Heart right ventricle (tissue), 16 donors: ENCODE measurements at places on chromosomes 16 and 17. TPM values are rescaled to one million over a fixed set of nuclear protein-coding genes. Genes with fewer than 3 reads are reported as not detected.

Gene ITGA2B
- polyA plus RNA-seq: 1.2 TPM

Gene WDR45B
- 43.8 TPM for polyA plus RNA-seq

Gene ABCC11
- 0.01 TPM for polyA plus RNA-seq

Gene CACNA1H
- polyA plus RNA-seq: 8.7 TPM

Gene CTF1
- 6.5 TPM for polyA plus RNA-seq

DNA sequence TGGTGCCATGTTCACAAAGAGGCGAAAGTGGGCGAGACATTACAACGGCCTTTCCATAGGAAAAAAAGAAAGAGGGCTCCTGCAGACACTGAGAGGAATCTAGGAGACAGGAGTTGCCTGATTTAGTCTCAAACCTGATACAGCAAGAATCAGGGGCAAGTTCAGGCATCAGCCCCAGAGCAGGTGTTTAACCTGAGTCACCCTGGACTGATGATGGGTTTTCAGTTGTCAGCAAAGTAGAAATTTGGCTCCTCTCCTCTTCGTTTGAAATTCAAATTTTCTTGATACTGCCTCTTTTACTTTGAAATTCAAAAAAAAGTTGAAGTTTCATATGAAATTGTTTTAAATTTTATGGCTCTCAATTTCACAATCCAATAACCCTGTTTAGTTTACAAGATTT is 189.5 kb downstream of the ABCC12 start:
- H3K27me3 ChIP-seq: no peaks in the 10 kb centered on the region
- DNase-seq: no peak
- no peaks in the 10 kb centered on the region for H3K36me3 ChIP-seq
- H3K4me1 ChIP-seq: no peaks in the 10 kb centered on the region
- no peak overlapping the region for H3K27ac ChIP-seq

GRCh38 chr17:62656446-62656845 is 29.0 kb downstream of the MRC2 start:
- H3K4me1 ChIP-seq: peaks cover 37% of the 10 kb centered on the region
- H3K4me3 ChIP-seq: no peak overlapping the region
- no peak for DNase-seq

DNA sequence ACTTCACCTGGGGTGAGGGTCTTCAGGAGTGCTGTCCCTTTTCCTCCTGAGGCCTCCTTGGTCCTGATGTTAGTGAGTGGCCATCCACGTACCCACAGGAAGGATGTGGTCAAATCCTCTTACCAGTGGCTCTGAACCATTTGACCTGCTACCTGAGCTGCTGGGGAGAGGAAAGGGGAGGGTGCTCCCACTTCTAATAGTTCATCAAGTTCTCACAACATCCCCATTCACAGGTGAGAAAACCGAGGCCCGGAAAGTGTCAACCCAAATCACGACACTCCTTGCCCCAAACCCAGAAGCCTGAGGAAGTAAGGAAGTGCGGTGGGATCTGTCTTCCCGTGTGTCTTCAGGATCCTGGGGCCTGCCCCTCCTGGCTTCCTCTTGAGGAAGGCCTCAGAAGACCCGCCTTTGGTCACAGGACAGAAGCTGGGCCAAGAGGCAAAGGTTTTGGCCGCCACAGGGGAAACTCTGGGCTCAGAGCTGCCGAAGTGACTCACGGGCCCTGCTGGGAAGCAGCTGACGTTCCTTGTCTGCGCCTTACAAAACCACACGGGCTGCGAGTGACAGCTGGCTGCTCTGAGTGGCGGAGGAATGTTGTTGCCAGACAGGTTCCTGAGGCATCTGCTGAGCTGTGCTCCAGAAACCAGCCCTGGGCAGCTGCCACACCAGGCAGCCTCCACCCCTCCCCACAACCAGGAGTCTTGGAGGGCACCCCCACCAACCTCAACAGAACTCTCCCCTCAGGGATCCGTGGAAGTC is 13.9 kb upstream of the KIFC3 start:
- H3K4me1 ChIP-seq: peaks cover 20% of the 10 kb centered on the region
- no peaks in the 10 kb centered on the region for H3K36me3 ChIP-seq
- no peaks in the 10 kb centered on the region for H3K27me3 ChIP-seq
- H3K27ac ChIP-seq: peak overlapping the region; percentile 85

DNA sequence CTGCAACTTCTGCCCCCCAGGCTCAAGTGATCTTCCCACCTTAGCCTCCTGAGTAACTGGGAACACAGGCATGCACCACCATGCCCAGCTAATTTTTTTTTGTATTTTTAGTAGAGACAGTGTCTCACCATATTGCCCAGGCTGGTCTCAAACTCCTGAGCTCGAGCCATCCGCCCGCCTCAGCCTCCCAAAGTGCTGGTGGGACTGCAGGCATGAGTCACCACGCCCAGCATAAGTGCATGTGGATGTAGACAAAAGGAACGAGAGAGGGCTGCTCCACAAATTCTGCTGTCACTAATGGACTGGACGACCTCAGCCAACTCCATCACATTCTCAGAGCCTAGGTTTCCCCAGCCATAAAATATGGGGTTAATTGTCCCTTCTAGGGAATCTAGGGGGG is 7.7 kb upstream of the SP2 start:
- H3K4me1 ChIP-seq: no peaks in the 10 kb centered on the region
- no peak overlapping the region for H3K4me3 ChIP-seq
- no peak overlapping the region for H3K27ac ChIP-seq
- H3K27me3 ChIP-seq: no peaks in the 10 kb centered on the region
- no peak for DNase-seq

DNA sequence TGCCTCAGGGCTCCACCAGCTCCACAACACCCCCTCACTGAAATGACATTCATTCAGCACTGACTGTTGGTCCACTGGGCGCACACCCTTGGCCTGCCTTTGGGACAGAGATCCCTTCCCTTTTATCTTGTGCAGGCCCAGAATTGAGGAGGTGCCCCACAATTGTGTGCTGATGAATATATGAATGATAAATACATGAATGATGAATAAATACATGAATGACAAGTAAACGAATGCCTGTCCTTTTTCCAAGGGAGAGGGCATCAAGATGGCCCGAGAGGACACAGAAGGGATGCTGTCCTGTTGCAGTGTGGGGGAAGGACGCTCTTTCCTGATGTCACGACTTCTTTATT is 5.7 kb downstream of the CCR7 start:
- H3K4me1 ChIP-seq: peaks cover 54% of the 10 kb centered on the region
- no peaks in the 10 kb centered on the region for H3K27me3 ChIP-seq
- peak overlapping the region; percentile 82 for H3K27ac ChIP-seq
- DNase-seq: no peak
- no peaks in the 10 kb centered on the region for H3K36me3 ChIP-seq
- no peak overlapping the region for H3K4me3 ChIP-seq

DNA sequence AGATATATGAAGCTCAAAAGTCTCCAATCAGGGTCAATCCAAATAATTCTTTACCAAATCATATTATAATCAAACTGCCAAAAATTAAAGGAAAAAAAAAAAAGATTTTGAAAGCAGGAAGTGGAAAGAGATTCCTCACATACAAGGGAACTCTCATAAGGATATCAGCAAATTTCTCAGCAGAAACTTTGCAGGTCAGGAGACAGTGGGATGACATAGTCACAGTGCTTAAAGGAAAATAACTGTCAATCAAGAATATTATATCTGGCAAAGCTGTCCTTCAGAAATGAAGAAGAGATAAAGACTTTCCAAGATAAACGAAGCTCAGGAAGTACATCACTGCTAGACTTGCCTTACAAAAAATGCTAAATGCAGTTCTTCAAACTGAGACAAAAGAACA is 40.0 kb upstream of the CDYL2 start:
- no peaks in the 10 kb centered on the region for H3K27me3 ChIP-seq
- no peak for DNase-seq
- H3K4me3 ChIP-seq: no peak overlapping the region
- H3K36me3 ChIP-seq: no peaks in the 10 kb centered on the region

GRCh38 chr17:36117505-36118382 is 14.1 kb downstream of the CCL4 start:
- no peak for DNase-seq
- H3K27me3 ChIP-seq: no peaks in the 10 kb centered on the region
- H3K27ac ChIP-seq: no peak overlapping the region
- no peak overlapping the region for H3K4me3 ChIP-seq
- no peaks in the 10 kb centered on the region for H3K4me1 ChIP-seq
- H3K36me3 ChIP-seq: no peaks in the 10 kb centered on the region

DNA sequence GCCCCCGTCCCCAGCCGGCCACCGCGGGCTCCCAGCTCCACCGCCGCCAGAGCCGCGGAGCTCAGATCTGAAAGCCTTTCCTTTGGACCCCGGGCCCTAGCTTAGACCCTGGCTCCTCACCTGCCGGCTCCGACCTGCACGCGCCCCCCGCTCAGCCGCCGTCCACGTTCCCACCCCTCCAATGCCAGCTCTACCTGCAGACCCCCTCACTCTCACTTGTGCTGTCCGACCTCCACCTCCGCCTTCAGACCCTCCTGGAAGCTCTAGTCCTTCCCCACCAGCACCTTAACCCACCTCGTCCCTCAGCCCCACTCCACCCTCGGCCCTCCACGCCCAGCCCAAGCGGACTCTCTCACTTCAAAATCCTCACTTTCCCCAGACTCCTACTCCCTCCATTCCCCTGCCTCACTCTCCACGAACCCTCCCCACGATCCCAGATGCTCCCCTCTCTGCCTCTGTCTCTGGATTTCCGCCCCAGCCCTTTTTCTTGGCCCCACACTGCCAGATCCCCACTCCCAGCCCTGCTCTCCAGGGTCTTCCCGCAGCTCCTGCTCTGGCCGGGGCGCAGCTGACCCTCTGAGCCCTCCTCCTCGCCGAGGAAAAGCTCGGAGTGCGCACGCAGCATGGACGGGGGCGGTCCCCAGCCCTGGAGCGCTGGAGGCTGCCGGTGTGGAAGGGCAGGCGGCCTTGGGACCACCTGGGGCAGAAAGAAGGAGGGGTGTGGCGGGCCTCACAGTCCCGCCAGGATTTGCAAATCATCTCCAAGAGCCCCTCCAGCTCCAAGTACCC is at the start of gene TMEM114:
Gene TMEM114 (minus strand): TSS at position 612 of the 789 bp plus-strand sequence. CDS start 673 bp downstream, outside the sequence.
- H3K4me1 ChIP-seq: no peaks in the 10 kb centered on the region
- no peaks in the 10 kb centered on the region for H3K36me3 ChIP-seq
- peak within 1 kb of the TSS; percentile 35 for H3K4me3 ChIP-seq
- H3K27ac ChIP-seq: no peak within 1 kb of the TSS
- DNase-seq: no peak

DNA sequence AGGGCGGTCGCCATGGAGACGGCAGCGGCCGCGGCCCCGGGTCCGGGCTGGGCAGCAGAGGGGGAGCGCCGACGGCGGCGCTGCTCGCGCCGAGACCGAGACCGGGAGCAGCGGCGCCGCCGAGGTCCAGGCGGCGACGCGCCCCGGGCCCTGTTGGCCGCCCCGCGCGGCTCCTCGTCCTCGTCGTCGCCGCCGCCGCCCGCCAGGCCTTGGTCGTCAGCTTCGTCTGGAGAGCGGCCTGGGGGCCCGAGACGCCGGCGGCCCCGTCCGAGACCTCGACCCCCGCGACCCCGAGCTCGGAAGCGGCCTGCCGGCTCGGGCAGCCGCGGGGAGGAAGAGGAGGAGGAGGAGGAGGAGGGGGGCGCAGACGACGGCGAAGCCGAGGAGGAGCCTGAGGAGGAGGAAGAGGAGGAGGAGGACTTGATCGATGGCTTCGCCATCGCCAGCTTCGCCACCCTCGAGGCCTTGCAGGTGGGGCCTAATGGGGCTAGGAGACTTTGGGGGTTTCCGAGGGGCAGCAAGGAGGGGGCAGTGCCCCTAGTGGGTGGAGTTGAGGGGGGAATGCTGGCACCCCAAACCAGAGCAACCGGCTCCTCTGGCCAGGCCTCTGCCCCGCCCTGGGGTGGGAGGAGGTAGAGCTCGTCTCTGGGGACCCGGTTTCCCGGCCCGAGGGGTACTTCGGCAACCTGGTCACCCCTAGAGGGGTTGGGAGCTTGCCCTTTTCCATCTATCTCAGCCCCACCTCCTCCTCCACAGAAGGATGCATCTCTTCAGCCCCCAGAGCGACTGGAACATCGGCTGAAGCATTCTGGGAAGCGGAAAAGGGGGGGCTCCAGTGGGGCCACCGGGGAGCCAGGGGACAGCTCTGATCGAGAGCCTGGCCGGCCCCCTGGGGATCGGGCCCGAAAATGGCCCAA is 1.5 kb downstream of the FBRS start:
- H3K4me3 ChIP-seq: peak overlapping the region; percentile 88
- peak overlapping the region; percentile 96 for H3K27ac ChIP-seq
- DNase-seq: peak; percentile 48
- H3K4me1 ChIP-seq: peaks cover 39% of the 10 kb centered on the region
- no peaks in the 10 kb centered on the region for H3K27me3 ChIP-seq
- H3K36me3 ChIP-seq: peaks cover 63% of the 10 kb centered on the region

DNA sequence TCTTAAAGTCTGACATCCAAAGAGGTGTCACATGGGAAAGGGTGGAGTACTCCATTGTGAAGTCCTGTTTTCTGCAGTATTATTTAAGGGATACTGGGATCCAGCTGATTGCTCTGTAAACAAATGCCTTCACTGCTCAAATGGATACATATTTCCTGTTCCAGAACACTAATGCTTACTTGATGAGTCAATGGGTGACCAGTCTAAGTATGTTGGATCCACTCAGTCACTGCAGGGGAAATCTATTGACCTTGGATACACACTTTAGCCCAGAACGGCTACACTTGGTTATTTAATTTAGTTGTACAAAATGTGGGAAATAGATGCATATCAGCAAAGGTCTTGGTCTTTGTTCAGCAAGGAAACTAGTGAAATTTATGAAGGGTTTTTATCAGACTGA is 261.4 kb downstream of the MAP2K4 start:
- no peaks in the 10 kb centered on the region for H3K36me3 ChIP-seq
- DNase-seq: no peak

DNA sequence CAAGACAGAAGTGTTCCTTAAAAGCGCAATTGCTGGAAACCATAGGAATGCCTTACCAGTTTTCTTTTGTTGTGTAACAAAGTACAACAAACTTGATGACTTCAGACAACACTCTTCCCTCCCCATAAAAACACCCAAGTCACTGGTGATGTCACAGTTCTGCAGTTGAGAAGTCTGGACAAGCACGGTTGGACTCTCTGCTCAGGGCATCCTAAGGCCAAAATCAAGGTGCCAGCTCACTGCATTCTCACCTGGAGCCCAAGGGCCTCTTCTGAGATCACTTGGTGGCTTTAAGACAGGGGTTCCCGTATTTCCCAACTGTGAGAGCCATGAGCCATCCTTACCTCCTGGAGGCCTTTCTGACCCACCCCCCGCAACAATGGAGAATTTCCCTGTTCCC is 45.6 kb upstream of the MEAK7 start:
- peaks cover 3% of the 10 kb centered on the region for H3K27me3 ChIP-seq
- no peak overlapping the region for H3K4me3 ChIP-seq

- peaks cover 14% of the 10 kb centered on the region for H3K4me1 ChIP-seq
- H3K27ac ChIP-seq: peak overlapping the region; percentile 44
- no peaks in the 10 kb centered on the region for H3K36me3 ChIP-seq
Observed at GRCh38 chr17:37494401-37494831, 4.7 kb downstream of the DUSP14 start.

GRCh38 chr17:66829386-66829864 is 5.5 kb upstream of the CACNG5 start:
- no peak overlapping the region for H3K4me3 ChIP-seq
- H3K27ac ChIP-seq: no peak overlapping the region
- H3K27me3 ChIP-seq: peaks cover 45% of the 10 kb centered on the region
- H3K36me3 ChIP-seq: no peaks in the 10 kb centered on the region

GRCh38 chr17:82019690-82020571 is 2.7 kb downstream of the CENPX start:
- H3K27ac ChIP-seq: no peak overlapping the region
- H3K36me3 ChIP-seq: no peaks in the 10 kb centered on the region
- H3K4me1 ChIP-seq: peaks cover 31% of the 10 kb centered on the region
- peak; percentile 70 for DNase-seq
- H3K4me3 ChIP-seq: no peak overlapping the region
- H3K27me3 ChIP-seq: no peaks in the 10 kb centered on the region

GRCh38 chr17:76279742-76280287 is 14.7 kb downstream of the UBALD2 start:
- H3K36me3 ChIP-seq: no peaks in the 10 kb centered on the region
- no peaks in the 10 kb centered on the region for H3K27me3 ChIP-seq
- no peak for DNase-seq
- no peak overlapping the region for H3K27ac ChIP-seq

GRCh38 chr17:79949656-79950209 is 85.9 kb downstream of the TBC1D16 start:
- no peak overlapping the region for H3K27ac ChIP-seq
- H3K27me3 ChIP-seq: no peaks in the 10 kb centered on the region
- peaks cover 3% of the 10 kb centered on the region for H3K36me3 ChIP-seq
- DNase-seq: no peak
